ENCODE measurements at places on chromosomes 7 and 10.

GRCh38 chr10:105691811-105692210 is 1050.7 kb downstream of the SORCS3 start:
- peak; percentile 49 for DNase-seq

DNA sequence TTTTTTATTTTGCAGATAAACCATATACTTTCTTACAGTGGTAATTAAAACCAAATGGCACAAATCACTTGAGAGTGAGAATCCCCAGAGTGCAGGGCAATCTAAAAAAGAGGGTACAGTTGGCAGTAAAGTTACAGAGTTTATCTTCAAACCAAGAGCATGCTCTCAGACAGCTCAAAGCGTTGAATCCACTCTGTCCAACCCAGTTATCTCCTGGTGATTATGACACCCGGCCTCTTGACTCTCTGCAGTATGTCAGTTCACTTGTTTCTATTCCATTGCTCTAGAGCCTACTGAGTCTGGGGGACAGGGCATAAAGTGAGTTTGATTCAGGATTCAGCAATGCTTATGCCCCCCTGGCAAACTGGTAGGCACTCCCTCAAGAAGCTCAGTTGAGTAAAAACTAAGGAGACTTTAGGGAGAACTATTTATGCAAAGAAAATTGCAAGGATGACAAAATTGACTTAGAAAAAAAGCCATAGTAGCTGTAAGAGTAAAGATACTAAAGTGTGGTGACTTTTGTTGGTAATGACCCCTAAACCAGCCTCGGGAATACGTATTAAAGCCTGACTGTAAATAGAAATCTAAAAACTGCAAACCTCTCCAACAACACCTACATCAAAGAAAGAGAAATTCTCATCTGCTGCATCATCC is 55.5 kb downstream of the COL1A2 start:
- no peak for DNase-seq

DNA sequence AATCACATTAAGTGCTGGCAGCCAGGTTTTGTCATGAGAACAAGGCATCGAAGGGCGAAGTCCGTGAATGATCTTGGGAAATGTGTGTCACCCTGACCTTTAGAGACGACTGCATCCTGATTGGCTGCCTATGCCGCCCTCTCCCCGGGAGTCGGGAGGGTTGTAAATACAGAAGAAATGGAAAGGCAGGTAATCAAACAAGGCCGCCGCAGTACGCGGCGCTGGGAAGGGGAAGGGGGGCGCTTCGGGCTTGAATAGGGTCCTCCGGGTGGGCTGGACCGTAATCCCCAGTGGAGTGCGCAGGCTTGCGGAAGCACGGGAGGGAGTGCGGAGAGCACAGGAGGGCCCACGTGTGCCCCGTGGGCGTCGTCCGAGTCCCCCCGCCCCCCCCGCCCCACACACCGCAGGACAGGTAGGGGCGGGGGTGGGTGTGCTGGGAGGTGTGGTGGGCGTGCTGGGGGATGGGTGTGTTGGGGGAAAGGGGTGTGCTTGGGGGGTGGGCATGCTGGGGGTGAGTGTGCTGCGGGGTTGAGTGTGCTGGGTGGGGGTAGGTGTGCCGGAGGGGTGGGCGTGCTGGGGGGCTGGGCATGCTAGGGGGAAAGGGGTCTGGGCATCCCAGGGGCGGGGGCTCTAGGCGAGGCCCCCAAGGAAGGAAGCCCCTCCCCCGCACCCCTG is 169.4 kb downstream of the ARHGAP12 start:
- DNase-seq: peak; percentile 54

GRCh38 chr10:63819753-63820329 is 298.6 kb downstream of the REEP3 start:
- peak; percentile 6 for DNase-seq

- DNase-seq: no peak
Measured at GRCh38 chr10:72616716-72617115, 9.2 kb downstream of the MICU1 start.

DNA sequence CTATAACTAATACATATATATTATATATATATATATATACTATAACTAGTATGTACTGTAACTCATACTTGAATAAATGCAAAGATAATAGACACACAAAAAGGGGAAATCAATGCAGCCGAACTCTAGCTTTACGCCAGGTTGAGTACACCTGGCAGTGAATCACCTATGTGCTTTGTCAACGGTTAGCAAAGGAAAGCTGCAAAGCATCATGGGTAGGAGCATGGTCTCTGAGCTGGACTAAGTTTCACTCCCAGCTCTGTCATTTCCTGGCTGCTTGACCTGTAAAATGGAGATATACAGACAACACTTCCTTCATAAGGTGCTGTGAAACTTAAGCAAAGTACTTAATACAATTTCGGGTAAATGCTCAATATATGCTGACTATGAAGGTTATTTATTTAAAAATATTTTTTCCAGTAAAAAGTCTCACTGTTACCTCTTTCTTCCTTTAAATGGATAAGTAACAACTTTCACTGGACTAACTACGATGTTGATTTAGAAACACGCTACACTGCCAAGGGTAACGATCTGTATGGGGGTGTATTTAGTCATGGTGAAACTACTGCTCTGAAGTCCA is 61.7 kb upstream of the ITGA8 start:
- DNase-seq: no peak

- no peak for DNase-seq
Measured at GRCh38 chr7:146090023-146090645, 26.5 kb upstream of the CNTNAP2 start.

DNA sequence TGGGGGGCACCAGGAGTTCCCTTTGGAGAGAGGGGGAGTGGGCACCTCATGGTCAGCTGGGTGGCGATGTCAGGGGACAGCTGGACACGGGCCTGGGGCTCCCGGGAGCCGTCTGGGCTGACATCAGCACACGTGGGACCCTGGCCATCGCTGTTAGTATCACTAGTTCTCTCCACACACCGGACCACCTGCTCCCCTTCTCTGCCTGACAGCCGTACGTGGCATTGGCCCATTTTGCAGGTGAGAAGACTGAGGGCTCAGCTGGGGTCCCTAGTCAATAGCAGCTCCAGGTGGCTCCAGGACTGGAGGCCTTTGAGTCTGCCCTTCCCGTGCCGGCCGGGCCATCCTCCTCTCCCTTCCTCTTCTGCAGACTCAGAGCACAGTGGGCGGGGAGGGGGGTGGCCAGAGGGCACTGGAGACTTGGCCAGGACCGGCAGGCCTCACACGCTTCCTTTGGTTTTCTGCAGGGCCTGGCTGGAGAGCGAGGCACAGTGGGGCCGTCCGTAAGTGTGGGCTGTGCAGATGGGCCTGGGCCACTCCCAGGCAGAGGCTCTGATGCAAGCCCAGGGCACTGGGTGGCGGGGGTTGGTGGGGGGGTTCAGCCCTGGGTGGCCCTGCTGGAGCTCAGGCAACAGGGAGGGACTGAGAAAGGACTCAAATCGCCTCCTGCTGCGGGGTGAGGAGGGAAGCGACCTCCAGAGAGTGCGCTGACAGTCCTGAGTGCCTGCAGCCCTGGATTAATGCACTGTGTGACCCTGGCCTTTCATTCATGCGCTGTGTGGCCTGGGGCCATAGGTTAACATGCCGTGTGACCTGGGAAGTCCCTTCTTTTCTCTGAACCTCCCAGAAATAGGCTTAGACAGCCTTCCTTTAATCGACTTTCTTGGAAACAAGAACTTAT is 78.2 kb downstream of the MYL10 start:
- DNase-seq: peak; percentile 73

DNA sequence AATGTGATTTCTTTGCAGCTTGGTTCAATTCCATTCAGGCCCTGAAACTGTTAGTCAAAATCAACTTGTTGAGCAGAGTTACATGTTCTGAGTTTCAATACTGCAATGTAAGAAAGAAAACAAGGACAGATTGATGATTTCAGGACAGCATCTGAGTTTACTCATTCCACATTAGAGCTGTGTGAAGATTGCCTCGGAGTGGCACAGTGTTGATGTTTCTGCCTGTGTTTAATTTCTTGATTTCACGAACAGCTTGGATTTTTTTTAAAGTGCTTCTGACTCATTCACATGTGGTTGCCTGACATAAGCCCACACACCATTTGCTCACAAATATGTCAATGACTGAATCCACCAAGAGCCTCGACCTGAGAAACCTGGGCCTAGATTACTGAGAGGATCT is 101.2 kb upstream of the PARD3 start:
- DNase-seq: no peak

- no peak for DNase-seq
Measured at GRCh38 chr10:124268976-124269375, 149.7 kb downstream of the OAT start.

GRCh38 chr10:101283762-101284100 is 54.5 kb upstream of the LBX1 start:
- DNase-seq: no peak

DNA sequence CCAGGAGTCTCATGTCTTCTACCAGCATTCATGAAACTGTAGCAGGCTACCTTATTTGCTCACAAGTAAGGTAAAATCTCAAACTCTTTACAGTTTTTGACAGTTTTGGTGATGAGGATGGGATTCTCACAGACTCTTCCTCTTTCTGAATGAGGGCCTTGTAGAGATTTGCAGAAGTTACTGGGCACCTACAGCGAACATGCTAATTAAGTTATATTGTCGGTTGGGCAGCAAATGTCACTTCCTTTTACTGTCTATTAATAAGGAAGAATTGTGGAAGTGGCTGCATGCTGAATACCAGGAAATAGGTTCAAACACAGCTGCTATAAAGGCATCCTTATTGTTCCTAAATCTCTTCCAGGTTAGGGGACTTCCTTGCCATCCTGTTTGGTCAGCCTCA is 189.6 kb downstream of the DNAJC1 start:
- DNase-seq: no peak

DNA sequence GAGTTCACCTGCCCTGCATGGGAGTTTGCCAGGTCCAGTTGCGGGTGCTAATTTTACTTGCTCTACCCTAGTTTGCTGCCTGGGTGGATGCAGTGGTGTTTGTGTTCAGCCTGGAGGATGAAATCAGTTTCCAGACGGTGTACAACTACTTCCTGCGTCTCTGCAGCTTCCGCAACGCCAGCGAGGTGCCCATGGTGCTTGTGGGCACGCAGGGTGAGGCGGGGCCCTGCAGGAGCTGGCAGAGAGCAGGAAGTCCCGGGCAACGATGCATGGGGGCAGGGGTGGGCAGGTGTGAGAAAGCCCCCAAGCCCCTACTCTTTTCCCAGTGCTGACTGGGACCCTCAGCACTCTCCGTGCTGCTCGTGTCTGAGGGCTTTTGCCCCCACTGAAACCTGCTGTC is 31.3 kb downstream of the AGAP3 start:
- no peak for DNase-seq

- DNase-seq: no peak
Measured at GRCh38 chr7:28297801-28298459, 114.4 kb upstream of the CREB5 start.

- no peak for DNase-seq
Measured at GRCh38 chr10:78772486-78772885, 296.3 kb upstream of the ZMIZ1 start.

DNA sequence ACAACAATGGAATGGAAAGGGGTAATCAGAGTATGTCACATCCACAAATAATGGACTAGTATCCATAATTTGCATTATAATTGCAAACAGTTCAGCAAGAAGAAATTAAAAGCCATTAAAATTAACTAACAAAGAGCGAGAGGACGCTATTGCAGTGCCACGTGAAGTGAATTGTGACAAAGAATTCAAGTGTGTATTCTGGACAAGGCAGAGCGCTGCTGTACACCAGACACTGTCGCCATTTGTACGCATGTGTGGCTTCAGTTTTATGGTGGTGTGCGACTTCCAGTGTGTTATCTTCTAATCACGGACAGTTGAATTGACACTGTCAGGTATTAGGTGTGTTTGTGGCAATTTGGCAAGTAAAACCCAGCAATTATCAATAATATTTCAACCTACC is 11.3 kb downstream of the CYP3A5 start:
- no peak for DNase-seq

DNA sequence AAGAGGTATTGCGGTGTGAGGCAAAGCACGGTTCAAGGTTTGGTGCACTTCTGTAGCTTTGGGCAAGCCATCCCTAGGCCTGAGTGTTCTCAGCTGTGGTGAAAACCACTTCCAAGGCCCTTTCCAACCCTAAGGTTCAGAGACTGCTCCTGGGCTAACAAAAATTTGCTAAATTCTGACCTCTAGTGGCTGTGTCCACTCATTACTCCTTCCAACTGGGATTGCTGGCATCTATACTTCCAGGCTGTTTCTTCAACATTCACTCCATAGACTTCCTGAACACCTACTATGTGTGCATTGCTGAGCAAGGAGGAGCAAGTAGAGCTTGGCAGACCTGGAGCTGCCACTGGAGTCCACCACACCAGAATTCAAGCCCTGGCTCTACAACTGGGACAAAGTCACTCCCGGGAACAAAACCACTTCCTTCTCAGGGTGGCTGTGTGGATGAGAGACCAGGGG is 29.3 kb upstream of the SH3PXD2A start:
- peak; percentile 46 for DNase-seq

DNA sequence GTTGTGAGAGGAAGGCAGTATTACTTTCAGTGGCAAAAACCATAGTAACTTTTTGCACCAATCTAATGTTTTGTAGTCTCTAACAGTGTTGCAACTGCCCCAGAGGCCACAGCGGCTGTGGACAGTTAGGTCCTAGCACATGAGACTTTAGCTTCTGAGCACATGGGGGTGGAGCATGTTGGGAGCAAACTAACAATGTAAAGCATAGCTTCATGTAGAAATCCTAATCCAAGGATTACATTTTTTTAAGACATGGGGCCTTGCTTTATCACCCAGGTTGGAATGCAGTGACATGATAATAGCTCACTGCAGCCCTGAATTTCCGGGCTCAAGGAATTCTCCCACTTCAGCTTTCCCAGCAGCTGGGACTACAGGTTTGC is 49.0 kb downstream of the LAMB1 start:
- no peak for DNase-seq

GRCh38 chr10:92091965-92092364 is 168.4 kb downstream of the BTAF1 start:
- DNase-seq: no peak

- no peak for DNase-seq
Measured at GRCh38 chr7:125592331-125592730, 662.7 kb upstream of the POT1 start.

- DNase-seq: no peak
Measured at GRCh38 chr7:127786184-127786583, 134.2 kb downstream of the SND1 start.

- no peak for DNase-seq
Measured at GRCh38 chr10:2980791-2981360, 86.5 kb upstream of the PFKP start.

- DNase-seq: no peak
Measured at GRCh38 chr7:22445853-22446252, 54.1 kb downstream of the STEAP1B start.

GRCh38 chr10:124674768-124675222 is 69.4 kb downstream of the FAM53B start:
- DNase-seq: no peak

GRCh38 chr10:133528845-133529575 is 1.8 kb downstream of the CYP2E1 start:
- DNase-seq: no peak

GRCh38 chr7:49483142-49483541 is 290.3 kb upstream of the VWC2 start:
- no peak for DNase-seq

GRCh38 chr7:41701068-41701941 is 1.6 kb downstream of the INHBA start:
- DNase-seq: no peak

- no peak for DNase-seq
Measured at GRCh38 chr10:89679986-89680385, 21.4 kb upstream of the KIF20B start.

GRCh38 chr7:123305840-123306375 is 106.1 kb upstream of the SLC13A1 start:
- DNase-seq: no peak
